ENCODE measurements at places on chromosomes 16 and 17. TPM values are rescaled to one million over a fixed set of nuclear protein-coding genes. Genes with fewer than 3 reads are reported as not detected.
A peak's percentile ranks its signal among the peaks of the same experiment; 100 is the strongest.

DNA sequence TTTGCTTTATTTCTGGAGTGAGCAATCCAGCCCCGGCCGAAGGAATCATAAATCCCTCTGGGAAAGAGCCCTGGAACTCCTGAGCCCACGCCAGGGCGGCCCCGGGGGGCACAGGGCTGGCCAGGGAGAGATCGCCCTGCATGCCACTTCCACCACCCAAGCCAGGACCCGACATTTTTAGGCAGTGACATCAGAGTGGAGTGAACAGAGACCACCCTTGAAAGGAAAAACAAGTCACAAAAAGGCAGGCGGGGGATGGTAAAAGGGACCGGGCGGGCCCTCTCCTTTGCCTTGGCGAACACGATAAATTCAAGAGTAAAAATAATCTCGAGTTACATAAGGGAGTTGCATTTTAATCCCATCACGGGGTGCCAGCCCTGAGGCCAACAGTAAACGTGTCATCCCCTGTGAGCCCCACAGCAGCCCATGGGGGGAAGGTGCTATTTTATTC lies 284.1 kb downstream of the C16orf95 start:
- DNase-seq, result no peak

DNA sequence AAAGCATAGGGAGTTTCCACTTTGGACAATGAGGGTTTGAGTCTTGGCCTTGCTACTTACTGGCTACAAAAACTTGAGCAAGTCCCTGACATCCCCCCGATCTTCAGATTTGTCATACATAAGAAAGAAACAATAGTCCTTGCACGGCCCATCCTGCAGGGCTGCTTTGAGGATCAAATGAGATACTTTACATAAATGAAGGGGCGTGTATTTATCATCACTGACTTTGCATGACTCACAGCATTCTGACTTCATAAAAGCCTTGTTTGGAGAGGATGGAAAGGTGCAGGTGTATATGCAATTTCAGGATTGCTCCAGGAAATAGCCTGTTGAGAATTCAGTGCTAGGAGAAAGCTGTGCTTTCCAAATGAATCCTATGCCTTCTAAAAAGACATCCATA lies 465.0 kb upstream of the MAF start:
- no peak for DNase-seq

GRCh38 chr17:7886227-7887037 lies 2.2 kb upstream of the CHD3 start:
- peak; percentile 18 for DNase-seq

- peak; percentile 36 for DNase-seq
Measured at GRCh38 chr16:19926449-19927390, 42.1 kb upstream of the GPRC5B start.

DNA sequence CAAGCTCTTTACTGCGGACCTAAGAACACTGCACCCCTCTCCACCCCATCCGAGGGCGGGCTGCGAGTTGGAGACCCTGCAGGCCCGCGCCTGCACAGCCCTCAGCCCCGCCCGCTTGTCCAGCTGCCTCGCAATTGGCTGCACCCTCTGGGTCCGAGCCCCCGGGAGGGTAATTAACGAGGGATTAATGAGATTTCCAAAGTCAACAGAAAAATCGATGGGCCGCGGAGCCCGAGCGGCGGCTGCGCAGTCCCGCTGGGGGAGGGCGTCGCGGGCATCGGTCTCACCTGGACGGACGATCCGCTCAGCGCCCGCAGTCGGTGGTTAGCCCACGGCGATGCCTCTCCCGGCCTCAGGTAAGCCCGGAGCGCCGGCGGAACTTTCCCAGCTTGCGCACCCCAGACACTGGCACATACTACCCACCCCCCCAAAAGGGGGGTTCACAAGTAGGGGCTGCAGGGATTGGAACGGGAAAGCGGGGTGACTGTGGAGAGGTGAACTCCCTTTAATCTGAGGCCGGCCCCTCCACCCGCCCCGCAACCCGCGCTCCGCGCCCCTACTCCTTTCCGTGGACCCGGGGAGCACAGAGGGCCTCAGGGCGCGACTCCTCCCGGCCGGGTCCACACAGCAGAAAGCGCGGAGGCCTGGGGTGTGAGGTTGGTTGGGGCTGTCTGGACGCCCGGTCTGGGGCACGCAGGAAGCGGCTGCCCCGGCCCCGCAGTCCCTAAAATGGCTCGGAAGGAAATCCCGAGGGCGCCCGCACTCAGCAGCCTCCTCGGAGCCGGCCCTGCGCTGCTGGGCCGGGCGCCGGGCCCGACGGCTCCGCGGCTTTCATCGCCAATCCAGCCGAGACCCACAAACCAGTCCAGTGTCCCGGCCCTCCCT lies at the start of gene OTOP3:
OTOP3 (plus strand) TSS at position 314 of the 885 bp plus-strand sequence; CDS start at position 338, 24 bp downstream.
- DNase-seq, result no peak

- no peak for DNase-seq
Measured at GRCh38 chr16:87956365-87957231, 5.4 kb downstream of the BANP start.

DNA sequence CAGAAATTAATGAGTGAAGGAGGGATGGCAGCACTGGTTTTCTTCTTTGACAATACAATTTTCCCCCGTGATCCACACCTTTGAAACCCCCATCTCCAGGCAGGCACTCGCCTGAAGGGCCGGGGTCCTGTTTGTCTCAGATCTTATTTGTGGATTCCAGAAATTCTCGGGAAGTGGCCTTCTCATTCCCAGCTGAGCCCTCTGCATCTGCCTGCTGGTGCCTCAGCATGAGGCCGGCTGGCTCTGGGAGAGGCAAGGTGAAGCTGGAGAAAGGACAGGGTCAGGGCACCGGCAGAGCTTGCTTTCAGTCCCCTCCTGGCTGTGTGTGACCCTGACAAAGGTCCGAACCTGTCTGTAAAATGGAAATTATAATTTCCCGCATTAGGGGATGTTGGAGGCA lies 35.8 kb upstream of the C1QL1 start:
- DNase-seq, result no peak

- no peak for DNase-seq
Measured at GRCh38 chr17:21425321-21425720, 49.2 kb downstream of the KCNJ12 start.

The HEATR9 gene
- total RNA-seq, result not detected

The TNFRSF13B gene
- total RNA-seq, result not detected

The SOX15 gene
- total RNA-seq, result not detected

The STX1B gene
- not detected for total RNA-seq

The KRTAP9-1 gene
- not detected for total RNA-seq

The SLC2A4 gene
- not detected for total RNA-seq

Data from Caki2 (cell line).